NCI-H146 (cell line): ENCODE measurements at places on chromosomes 4 and X.

GRCh38 chr4:123977641-123978081 is 581.1 kb downstream of the SPRY1 start:
- DNase-seq, result no peak

DNA sequence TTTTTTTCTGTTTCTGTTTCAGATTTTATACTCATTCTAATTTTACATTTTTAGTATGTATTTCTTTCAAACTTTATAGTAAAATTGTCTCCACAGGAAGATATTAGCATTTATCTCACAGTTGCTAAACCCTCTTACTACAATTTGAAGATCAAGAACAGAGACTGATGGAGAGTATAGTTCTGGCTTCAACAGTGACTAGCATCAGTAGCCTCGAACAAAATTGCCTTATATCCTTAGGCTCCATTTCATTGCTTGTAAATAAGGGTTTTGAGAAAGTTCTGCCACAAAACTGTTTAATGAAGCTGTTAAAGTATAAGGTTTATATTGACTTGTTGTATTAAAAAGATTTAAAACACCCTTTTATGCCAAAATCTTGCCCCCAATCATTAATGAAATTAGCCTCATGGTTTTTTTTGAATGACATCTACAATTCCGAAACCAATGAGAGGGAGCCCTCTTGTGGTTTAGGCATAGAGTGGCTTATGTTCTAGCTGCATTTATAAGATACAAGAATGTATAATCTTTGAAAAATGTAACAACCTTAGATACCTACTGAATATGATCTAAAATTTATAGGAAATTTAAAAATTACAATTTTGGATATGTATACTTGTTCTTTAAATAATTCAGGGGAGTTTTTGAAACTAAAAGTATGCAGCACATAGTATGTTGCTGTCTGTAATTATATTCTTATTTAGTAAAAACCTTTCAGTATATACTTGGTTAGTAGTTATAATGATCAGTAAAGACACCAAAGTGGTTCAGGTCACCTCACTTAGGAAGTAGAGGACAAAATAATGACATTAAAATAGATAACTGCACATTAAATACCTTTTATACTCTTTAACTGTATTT is 109.8 kb upstream of the HPGD start:
- DNase-seq, result no peak

DNA sequence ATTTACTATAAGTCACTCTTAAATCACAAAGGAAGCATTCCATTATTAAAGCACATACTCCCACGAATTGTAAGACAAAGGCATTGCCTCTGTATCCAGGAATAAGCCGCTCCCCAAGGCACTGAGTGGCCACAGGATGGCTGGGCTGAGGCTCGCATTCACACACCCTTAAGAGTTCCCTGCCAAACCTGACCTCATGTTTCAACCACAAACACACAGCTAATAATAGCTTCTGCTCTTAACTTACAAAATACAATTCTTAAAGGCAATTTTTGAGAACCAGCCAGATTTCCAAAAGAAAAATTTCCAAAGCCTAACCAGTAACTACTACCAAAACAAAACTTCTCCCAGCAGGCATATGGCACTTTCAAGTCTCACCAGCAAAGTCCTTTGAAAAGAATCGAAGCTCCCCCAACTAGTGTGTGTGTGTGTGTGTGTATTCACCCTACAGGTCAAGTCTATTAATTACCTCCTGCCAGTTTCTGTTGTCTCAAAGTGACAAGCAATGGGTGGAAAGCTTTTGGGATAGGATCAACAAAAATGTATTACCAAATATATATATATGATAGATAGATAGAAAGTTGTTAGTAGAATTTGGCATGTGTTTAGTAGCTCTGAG is 36.0 kb downstream of the ARHGAP6 start:
- no peak for DNase-seq

- DNase-seq, result no peak
Observed at GRCh38 chrX:10186355-10186754, 29.6 kb downstream of the CLCN4 start.

DNA sequence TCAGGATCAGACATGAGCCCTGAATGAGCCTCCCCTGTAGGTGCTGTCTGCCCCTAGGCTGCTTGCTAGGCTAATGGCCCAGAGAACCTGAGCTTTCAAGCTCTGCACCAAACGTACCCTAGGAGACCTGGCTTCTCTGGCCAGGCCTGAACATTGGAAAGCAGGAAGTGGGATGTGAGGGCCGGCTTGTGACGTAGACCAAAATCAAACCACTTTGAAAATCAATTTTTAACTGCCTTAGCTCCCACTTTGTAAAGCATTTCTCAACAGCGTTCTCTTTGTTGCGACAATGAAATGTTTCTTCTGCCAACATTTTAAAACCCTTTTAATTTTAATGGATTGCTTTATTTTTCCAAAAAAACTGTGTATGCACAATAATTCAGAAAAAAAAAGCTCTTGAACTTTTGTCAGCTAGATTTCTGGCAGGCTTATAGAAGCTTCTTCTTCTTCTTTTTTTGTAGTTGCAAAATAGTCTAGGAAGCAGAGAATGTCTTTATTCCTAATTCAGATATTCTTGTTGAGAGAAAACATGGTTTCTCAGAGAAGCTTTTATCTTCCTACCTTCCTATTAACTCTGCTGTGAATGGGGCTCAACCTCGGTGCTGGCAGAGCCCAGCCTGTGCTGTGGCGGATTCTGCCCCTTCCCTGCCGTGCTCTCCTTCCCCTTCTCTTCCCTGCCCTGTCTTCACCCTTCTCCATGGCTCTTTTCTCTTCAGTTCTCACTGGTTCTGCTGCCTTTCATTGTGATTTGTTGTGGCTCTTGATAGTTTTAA is 145.2 kb upstream of the SFRP2 start:
- DNase-seq, result no peak

GRCh38 chr4:4398430-4398829 is 11.5 kb downstream of the NSG1 start:
- DNase-seq, result no peak

DNA sequence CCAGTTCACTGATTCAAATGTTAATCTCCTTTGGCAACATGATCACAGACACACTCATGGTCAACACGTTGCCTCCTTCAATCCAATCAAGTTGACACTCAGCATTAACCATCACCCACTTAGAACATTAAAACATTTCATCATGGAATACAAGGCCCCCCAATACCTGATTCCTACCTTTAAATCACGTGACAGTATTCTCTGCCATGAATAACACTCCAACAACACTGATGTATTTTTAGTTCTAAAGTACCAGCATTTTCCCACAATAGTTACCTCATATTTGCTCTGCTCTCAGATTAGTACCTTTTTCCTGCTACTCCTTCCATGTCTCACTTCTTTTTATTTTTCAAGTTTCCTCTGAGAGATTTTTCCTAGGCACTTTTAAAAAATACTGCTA is 19.6 kb downstream of the IL13RA2 start:
- no peak for DNase-seq

DNA sequence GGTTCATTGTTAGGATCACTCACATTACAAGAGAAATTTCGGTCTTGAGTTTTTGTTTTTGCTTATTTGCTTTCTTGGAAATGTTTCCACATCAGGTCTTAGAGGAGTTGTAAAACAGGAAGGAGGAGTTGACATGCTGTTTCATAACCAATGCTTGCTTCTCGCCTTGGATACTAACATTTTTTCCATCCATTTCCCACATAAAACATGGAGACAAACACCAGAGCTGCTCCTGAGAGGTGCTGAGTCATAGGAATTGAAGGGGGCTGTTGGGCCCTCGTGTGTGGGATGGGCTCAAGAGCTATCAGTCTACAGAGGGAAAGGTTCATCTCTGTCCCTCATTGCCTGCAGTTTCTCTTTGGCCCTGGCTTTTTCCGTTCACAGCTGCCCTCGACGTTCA is 29.9 kb downstream of the TBL1X start:
- DNase-seq, result no peak

DNA sequence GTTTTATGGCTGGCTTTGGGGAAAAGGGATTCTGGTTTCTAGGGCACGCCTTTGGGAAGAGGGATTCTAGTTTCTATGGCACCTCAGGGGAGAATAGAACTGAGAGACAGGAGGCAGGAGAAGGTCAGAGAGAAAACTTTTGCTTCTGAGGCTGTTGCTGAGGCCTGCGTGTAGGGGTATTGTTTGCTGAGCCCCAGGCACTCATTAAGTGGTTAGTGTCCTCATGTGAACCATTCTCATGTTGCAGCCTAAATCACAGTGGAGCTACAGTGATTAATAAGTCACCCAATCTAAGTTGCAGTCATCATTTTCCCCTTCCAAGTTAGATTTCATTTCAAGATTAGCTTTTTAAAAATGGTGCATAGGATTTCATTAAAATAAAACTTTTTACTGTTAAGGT is 29.0 kb downstream of the VCX3A start:
- DNase-seq, result peak; percentile 14

DNA sequence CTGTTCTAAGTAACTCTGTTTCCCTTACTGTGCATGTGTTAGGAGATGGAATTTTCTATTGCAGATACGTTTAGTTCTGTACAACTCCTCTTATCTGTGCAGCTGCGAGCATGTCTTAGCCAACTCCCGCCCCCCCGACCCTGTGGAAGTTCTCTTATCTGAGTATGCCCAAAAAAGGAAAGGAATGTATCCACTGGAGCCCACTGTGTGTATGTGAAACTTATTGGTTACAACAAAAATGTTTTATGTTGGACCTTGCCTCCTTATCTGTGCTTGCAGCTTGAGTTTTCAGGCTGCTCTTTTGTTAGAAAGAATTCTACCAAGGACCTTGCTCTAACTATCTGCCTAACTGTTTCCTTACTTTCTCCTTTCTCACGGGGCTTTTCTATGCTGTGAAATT is 24.2 kb upstream of the DCAF8L2 start:
- no peak for DNase-seq

DNA sequence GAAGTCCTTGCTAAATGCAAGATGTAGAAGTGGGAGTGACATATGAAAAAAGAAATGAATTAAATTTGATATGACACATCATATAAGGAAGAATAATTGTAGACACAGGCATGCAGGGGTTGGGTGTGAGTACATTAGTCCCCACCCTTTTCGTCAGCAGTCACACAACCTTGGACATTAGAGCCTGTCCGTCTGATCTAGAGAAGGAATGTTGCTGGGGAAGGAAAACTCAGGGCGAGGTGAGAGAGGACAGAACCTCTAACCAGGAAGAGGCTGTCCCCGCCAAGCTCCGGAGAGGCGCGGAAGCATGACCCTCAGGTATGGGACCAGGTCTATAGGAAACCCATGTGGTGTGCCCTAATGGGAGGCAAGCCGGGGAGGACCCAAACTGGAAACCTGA is 102.1 kb downstream of the RELL1 start:
- DNase-seq, result no peak

GRCh38 chr4:102036016-102036415 is 245.5 kb downstream of the BANK1 start:
- no peak for DNase-seq

- no peak for DNase-seq
Observed at GRCh38 chrX:19381326-19381725, 37.6 kb downstream of the PDHA1 start.

- no peak for DNase-seq
Observed at GRCh38 chr4:99859618-99860017, 34.6 kb downstream of the LAMTOR3 start.

- DNase-seq, result no peak
Observed at GRCh38 chr4:81109356-81109755, 78.8 kb downstream of the BMP3 start.

DNA sequence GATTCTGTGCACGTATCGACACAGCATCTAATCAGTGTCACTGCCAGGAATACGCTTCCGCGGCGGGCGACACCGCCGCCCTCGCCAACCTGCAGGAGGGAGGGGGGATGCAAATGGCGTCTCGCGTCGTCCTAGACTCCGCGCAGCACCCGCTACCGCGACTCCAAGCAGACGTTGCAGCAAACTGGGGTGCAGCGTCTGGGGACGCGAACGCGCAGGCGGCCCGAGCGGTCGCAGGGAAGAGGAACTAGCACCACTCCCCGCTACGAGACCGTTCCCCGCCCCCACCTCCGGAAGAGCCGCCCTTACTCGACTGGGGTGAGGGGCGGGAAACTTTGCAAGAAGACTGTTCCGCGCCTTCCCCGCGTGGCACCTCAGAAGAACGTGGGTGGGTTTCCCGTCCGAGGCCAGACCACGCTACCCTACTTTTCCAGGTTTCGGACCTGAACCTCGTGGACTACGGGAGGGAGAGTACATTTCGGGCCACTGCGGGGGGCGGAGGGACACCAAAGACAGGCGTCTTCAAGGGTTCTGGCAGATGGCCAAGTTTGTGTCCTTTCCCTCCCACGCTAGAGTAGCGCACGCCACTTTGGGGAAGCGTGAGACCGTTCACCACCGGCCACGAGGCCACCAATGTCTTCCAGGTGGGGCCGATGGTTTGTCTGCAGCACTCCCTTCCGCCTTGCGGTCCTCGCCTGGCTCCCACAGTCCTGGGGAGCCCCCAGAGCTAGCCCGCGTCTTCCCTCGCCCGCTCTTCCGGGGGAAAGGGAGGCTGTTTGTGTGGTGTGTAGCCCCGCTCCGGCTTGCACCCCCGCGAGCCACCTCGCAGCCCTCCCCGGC is 78.0 kb upstream of the BCOR start:
- peak; percentile 79 for DNase-seq

DNA sequence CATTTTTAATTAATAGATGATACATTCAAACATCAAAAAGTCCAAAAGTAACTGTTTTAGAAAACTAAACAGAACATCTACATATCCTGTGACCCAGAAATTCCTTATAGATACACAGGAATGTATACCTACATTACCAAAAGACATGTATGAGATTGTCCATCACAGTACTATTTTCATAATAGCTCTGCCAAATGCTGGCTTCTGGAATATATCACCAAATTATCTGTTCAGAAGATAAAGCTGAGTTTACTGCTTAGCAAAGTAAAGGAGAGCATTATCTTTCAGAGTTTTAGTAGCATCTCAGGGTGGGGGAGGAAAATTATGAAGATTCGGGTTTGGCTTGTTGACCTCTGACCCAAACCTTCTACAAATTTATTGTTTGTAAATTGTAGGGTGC is 368.9 kb upstream of the SLC7A11 start:
- no peak for DNase-seq

DNA sequence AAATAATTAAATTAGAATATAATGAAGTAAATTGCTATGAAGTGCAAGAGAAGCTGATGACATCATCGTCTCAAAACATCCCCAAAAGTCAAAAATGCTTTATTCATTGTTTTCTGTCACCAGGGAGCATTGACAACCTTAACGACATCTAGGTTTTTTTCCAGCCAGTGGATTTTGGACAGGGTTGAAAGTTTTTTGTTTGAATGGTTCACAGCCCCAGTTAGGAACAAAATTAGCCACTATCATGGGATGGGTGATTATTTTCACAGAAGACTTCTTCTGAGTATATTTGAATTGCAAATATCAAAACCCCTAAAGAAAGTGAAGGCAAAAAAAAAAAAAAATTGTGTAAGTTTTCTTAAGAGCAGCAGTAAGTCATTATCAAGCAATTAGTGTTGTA is 826.1 kb downstream of the STPG2 start:
- no peak for DNase-seq

- DNase-seq, result no peak
Observed at GRCh38 chrX:25754399-25754798, 383.7 kb upstream of the MAGEB18 start.

GRCh38 chrX:40721489-40722106 is 13.7 kb downstream of the MED14 start:
- DNase-seq, result no peak

- DNase-seq, result peak; percentile 1
Observed at GRCh38 chrX:24561121-24561520, 86.0 kb downstream of the PCYT1B start.
